OCI-LY7 (cell line): ENCODE measurements at places on chromosomes 5 and 9.
A peak's percentile ranks its signal among the peaks of the same experiment; 100 is the strongest.

- DNase-seq = no peak
Observed at GRCh38 chr9:123654218-123654993, 275.5 kb downstream of the DENND1A start.

DNA sequence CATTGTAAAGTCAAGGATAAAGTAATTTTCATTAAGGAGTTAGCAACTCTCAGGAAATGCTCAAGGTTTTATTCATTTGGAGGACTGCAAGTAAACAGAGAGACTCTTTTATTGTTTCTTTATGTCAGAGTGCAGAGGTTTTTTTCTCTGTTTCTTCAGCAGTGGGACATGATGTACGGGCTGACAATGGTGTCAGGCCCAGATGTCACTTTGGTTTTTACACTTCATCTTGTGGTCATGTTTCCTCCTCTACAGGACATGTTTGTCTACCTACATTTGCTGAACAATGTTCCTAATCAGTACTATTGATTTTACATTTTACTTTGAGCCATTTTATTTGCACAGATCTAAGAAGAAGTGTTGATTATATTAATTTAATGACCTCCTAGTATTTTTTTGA, 72.8 kb upstream of the PARP8 start:
- no peak for DNase-seq

DNA sequence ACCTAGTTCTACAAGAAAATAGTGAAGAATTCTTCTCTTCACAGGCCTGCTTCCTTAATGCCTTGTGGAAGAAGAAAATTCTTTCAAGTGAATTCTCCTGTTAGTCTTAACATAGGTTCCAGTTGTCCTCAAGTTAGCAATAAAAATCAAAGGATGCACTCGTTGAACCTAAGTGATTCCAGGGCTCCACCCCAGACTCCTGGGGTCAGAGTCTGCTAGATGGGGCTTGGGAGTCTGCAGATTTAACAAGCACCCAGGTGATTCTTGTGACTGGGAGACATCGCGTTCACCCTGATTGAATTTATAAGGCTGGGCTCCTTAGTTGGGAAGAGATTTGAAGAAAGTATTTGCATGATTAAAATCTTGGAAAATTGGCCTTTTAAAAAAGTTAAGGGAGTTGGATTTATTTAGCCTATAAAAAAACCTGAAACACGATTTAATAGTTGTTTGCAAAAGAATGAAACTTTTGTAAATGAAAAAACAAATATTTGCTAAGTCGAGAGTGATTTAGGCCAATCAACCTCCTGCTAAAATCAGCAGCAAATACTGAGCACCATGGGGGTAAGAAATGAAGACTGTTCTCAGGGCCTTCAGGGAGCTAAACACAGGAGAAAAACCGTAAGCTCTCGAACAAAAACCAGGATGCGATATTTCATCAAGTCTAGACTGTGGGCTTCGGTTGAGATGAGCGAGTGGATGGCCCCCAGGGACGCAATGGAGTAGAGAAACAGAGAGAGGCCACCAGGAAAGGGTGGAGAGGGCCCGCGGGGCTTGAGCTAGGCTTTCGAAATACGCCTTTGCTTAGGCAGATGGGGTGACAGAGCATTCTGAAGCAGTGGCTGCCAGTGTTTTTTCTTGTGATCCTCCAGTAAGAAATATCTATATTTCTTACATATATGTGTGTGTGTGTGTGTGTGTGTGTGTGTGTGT, 86.9 kb upstream of the TTC23L start:
- no peak for DNase-seq

- no peak for DNase-seq
Observed at GRCh38 chr9:36445800-36446361, 45.8 kb upstream of the RNF38 start.

DNA sequence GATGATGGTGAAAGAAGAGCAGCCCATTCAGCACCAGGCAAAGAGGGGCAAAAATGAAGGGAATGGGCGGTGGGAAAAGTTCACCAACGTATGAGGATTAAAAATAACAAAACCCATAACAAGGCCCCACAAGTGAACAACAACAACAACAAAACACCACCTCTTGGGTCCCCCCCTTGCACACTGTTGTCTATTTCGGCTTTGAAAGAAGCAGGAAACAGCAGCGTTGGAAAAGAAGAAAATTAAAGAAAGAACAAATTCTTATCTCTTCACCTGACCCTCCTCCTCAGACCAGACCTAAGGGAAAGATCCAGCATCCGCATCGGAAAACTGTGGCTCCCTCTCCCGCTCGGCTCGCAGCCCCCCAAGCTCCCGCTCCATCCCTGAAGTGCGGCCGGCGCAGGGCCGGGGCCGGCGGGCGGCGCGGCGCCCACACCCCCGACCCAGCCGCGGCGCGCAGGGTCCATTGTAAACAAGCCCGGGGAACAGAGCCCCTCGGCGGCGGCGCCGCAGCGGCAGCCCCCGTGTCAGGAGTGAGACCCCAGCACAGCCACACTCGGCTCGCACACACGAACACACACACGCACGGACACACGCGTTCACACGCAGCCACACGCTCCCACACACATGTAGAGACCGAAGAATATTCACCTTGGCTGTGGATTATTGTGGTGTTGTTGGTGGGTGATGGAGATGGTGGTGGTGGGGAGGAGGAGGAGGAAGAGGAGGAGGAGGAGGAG, 535 bp downstream of the RFX3 start:
- no peak for DNase-seq

DNA sequence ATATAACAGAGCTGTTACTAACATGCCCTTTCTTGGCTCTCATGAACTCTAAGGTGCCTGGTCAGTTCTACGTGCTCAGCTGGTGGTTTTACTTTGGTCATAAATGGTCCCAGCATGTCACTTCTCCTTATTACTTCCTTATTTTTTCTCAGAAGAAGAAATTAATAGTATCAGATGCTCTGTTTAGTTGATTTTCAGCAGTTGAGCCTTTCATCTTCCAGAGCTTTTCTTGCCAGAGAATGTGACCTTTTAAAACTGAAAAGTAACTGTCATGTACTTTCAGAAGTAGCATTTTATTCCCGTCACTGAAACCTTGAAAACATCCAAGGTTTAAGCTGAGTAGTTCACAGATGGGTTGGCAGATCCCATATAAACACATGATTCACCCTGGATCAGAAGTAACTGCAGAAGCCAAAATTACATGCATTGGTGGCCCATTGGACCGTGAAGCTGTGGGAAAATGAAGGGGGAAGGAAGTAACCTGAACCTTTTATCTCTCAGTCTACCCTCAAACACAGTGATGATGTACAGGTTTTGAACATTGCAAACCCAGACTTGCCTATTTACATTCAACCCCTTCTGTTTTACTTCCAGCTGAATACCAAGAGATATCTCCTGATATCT, 50.5 kb downstream of the HACD4 start:
- DNase-seq = peak; percentile 45

DNA sequence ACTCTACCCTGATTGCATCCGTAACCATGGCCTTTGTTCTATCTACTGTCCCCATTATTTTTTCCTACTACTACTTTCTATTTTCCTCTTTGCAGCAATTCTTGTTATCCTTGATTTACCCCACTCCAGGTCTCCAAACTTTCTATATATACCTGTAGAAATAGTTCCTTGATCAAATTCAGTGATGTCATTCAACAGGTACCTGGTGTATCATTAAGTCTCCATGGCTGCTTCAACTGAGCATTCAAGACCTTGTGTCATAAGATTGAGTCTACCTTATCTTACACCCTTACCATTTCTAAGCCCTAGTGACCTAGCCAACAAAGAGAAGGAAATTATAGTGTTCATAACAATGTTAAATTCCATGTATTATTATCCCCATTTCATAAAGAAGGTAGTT, 35.8 kb upstream of the ZNF608 start:
- no peak for DNase-seq

DNA sequence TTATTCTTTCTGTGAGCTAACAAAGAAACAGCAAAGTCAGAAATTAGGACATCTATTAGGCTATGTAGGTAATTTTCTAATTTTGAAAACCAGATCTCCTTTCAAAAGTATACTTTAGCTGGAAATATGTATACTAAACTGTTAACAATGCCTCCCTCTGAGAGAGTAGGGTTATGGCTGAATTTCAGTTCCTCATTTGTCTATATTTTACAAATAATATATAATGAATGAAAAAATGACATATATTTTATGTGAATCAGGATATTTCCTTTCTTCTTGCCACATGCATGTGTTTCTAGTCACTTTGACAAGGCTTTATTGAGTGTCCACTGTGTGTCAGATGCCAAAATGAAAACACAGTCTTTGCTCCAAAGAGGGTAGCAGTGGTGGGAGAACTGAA, 15.4 kb downstream of the HACD4 start:
- no peak for DNase-seq

- DNase-seq = peak; percentile 16
Observed at GRCh38 chr9:95434116-95435073, 82.4 kb downstream of the PTCH1 start.

- no peak for DNase-seq
Observed at GRCh38 chr9:15244001-15244441, 63.0 kb downstream of the TTC39B start.

DNA sequence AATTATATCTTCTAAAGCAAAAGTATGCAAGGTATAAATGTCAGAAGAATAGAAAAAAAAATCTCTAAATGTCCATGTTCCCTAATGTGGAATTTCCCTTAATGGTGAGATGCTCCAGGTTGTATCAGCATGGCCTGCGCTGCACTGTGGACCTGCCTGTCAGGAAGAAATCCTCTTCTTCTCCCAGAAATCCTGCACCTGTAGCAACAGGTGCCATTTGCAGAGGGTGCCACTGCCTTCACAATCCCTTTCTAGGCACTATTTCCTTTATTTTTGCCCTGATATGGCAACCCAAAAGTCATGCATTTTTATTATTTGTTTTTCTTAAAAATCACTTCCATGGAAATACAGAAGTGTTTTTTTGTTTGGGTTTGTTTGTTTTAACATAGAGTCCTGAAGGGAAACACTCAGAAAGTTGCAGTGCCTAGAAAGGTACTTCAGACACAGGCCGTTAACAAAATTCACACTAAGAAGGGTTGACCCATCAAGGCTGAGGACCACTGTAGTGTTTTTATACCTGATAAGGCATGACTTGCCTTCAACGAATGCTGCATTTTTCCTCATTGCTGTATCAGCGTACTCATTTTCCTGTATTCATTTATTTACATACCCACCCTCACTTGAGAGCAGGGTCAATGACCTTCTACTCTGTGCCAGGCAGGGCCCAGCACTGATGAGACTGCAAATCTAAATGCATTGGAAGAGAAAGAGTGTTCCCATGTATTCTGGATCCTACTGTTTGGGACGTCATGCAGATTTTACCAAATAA, 177.8 kb downstream of the SNX18 start:
- no peak for DNase-seq

DNA sequence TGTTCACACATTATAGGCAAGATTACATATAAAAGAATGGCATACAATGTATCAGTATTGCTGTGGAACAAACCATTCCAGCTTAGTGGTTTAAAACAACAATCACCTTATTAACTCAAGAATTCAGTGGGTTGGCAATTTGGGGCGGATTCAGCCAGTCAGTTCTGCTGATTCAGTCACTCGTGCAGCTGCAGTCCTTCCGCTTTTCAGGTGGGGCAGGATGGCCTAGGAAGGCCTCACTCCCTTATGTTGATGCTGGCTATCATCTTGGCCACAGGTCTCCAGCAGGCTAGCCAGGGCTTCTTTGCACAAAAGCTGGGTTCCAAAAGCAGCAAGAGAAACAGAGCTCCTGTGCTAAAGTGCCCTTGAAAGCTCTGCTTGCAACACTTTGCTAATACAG, 150.6 kb downstream of the MCTP1 start:
- no peak for DNase-seq

DNA sequence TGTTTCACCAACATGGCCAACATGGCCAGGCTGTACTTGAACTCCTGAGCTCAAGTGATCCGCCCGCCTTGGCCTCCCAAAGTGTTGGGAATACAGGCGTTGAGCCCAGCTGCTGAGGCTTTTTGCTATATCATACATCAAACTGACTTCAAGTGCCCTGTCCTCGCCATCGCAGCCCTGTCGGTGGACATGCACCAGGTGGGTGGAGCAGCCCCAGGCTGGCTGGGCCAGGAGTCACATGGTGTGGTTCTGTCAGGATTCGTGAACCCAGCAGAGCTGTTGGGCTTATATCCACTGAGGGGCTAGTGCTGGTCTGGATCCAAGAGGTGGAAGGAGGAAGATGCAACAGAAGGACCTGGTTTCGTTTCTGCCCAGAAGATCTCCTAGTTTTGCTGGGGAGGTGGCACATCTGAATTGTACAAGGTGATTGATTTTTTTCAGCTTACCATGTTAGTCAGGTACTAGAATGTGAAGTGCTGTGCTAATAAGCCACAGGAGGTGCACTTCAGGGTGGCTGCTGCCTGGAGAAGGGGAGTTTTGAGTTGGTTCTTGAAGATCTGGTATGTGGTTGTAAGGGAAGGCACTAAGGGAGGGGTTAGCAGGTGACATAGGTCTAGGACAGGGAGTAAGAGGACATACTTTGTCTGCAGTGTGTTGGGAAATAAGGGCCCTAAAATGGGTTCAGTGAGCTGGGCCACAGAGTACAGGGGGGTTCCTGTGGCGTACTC, 16.1 kb downstream of the PCBD2 start:
- DNase-seq = no peak

DNA sequence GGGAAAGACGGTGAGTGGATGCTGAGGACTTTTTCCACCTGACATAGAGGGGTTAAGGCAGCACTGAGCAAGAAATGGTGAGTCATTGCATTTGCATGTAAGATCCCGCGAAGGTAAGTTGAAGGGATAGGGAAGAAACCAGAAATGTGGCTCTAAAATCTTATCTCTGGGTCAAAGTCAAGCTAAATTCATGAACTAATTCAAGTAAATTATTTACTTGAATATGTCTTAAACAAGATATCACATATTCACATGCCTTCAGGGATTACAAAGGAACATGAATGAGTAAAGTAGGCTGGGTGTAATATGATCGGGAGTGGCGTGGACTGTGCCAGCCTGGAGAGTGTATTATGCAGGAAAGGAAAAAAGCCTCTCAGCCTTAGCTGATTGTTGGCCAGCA, 74.4 kb upstream of the EQTN start:
- no peak for DNase-seq

DNA sequence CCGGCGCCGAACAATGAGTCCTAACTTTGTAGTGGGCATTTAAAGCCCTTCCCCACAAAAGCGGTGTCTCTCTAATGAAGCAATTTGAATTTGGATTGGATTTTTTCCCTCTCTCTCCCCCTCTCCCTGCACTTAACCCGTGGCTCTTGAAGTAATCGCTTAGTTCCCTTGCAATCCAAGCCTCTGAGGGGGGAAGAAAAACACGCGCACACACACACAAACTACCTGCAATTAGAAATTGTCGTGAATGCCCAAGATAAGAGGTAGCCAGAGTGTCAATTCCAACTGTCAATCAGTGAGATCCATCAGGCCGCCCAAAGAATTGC, 1.2 kb downstream of the LHX6 start:
- no peak for DNase-seq

DNA sequence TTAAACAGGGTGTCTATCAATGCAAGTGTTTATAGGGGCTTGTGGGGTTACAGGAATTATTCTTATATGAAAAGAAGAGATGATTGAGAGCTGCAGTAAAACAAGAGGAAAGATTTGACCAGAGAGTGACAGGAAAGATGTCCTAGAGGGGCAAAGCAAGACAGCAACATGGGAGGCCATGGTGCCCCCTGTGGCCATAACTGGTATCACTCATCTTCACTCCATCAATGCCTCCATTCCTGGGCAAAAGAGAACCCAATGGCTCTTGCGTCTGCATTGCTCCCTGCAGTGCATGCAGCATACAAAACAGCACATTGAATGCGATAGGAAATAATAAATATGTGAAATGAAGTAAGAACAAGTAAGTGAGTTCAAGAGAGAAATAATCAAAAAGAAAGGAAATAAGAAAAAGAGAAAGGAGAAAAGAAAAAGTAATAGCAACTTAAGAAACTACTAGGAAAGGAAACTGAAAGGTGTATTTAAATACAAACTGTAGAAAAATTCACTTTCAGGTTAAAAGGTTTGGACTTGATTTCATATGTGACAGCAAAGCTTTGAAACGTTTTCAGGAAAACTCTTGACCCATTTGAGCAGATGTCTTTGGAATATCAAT, 206.6 kb downstream of the SEMA5A start:
- peak; percentile 7 for DNase-seq
